Stimulated activated CD4-positive, alpha-beta T cell treated with anti-CD3 and anti-CD28 coated beads, Interleukin-2, amount 100 ng/mL, for 48 hours (primary cell): ENCODE measurements at places on chromosomes 2 and 18.

DNA sequence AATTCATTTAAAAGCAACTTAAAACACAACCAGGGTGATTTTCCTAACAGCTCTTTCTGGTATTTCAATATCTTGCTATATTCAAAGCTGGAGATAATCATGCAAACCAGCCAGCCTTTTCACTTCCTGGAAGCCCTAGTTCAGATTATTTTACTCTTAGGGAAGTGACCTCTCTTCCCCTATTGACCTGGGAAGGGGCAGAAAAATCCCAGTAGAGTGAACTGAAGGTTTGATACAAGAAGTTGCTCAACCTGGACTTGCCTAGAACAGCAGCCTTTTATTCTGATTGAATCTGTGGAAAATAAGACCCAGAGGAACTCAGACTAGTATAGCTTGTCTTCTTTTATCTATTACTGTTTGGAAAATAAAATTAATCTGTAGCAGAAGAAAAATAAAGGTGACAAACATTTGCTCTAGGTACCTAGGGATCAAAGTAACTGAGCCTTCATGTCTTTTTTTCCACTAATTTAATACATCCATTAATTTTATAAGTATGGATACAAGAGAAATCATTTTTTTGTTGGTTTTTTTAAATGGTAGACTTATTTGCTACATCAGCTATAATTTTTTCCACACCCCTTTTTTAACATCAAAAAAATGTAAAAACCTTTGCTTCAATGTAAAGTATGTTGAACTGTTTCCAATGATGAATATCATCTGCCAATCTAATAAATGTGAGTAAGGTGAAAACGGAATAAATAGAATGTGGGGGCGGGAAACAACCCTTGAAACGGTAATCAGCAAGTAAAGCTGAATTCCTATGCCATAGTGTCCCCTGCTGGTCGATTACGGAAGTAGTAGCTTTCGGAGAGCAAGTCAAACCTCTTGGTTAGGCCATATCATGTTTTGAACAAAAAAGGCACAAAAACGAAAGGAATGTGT, 629.9 kb downstream of the NRXN1 start:
- peak; percentile 23 for DNase-seq

DNA sequence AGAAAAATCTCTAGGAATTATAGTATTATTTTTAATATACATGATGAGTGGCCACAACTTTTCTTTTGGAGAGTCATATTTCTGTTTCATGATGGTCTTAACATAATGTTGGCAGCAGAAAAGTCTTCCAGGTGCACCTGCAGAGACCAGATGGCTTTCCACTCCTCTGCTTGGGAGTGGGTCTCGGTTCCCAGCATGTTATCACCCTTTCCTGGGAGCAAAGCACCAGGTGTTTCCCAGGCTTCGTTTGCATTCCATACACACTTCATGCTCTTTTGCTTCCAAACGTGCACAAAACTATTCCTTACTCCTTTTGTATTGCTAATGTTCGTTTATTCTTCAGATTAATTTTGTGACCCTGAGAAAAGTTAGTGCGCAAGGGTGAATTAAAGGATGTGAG, 305.2 kb downstream of the CDH2 start:
- DNase-seq, result no peak

DNA sequence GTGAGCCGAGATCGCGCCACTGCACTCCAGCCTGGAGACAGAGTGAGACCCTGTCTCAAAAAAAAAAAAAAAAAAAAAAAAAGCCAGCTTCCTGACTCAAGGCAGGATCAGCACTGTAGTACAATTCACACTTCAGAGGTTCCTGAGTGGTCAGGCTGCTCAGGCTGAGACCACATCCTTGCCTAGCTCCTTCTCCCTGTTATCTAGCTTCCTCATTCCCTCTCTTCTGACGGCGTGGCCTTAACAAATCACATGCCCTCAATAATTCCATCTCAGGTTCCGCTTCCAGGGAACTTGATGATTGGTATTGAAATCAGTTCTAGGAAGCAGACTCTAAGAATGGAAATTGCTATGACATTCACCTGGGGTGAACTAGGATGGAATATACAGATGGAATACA, 29.8 kb upstream of the KDM3A start:
- DNase-seq, result no peak

DNA sequence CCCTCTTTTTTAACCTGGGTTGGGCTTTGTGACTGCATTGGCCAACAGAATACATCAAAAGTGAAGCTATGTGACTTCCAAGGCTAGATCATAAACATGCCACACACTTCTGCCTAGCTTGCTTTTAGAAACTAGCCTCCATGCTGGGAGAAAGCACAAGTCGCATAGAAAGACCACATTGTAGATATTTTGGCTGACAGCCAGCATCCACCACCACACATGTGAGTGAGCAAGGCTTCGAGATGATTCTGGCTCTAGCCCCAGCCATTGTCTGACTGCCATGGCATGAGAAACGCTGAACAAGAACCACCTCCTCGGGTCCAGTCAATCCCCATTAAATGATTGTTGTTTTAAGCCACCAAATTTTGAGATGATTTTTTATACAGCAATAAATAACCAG, 66.8 kb upstream of the STPG4 start:
- DNase-seq, result no peak

DNA sequence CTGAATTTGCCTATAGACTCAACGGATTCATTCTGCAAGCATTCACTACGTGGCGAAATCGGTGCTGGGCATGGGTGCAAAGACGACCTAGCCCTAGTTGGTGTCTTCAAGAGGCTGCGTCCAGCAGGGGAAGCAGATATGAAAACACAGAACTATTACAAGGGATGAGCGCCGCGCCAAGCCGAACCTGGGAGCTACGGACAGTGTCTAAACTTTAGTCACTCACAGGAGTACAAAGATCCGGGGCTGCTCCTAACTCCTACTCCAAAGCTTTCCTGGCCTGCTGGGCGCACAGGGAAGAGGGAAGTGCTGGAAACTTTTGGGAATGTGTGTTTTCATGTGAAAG, 732 bp upstream of the ANXA4 start:
- DNase-seq, result peak; percentile 25

- no peak for DNase-seq
These were observed 68.5 kb downstream of the SUMO1 start for GRCh38 chr2:202169832-202170424.

DNA sequence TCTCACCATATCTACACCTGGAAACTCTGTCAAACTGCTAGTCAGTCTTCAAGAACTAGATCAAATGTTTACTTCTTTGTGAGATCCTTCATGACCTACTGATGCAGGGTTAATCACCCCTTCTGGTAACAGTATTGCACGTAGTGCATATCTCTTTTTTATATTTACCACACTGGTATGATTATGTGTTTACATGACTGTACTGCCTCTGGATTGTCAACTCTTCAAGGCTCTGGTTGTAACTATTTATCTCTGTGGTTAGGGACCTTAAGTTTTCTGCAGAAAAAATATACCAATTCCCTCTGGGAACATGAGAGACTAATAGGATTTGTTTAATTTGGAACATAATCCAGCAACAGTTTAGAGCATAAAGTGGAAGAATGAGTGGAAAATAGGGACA, 135.5 kb downstream of the PDE1A start:
- DNase-seq, result no peak

GRCh38 chr2:96655526-96655925, 13.0 kb downstream of the FER1L5 start:
- no peak for DNase-seq

GRCh38 chr2:221485503-221485870, 86.6 kb downstream of the EPHA4 start:
- DNase-seq, result no peak

GRCh38 chr2:183946193-183946592, 652.1 kb upstream of the ZNF804A start:
- DNase-seq, result no peak

DNA sequence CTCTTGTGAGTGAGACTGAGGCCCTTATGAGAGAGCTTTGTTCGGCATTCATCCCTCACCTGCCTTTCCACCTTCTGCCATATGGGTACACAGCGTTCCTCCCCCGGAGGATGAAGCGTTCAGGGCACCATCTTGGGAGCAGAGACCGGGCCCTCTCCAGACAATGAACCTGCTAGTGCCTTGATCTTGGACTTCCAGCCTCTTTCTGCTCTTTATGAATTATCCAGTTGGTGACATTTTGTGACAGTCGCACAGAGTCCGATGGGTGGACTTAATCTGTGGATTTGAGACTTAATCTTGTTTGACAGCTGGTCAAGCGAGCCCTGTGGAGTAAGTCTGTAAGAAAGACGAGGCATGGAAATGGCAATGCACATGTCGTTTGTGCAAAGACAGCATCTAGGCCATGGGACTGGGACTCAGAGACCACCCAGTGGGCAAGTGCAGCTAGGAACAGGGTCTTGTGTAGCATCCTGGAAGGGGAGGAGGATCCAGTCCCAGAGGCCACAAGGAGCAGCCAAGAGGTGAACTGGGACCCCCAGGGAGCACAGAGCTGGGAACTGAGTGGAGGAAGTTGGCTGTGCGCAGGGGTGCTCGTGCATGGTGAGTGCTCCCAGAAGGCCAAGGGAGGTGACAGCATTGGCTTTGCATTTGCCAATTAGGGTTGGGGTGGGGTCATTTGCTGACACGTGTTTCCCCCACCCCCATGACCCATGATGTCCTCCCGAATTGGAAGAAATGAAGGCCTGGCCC, 69.5 kb upstream of the HDAC4 start:
- no peak for DNase-seq
